ENCODE measurements at places on chromosomes 1 and 21.

DNA sequence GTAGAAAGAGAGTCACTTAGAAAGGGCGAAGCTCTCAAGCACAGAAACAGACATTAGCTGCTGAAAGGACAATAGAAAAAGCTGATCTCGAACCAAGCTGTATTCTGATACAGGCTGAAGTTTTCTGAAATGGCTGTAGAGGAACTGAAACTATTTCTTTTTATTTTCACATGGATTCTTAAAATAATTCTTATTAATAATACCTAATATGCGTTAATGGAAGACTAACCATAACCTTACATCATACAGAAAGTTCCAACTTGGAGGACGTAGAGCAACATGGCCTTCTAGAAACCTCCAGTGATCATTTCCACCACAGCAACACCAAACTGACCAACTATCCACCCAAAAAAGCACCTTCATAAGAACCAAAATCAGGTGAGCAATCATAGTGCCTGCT is 52.8 kb upstream of the ACADM start:
- DNase-seq = no peak

DNA sequence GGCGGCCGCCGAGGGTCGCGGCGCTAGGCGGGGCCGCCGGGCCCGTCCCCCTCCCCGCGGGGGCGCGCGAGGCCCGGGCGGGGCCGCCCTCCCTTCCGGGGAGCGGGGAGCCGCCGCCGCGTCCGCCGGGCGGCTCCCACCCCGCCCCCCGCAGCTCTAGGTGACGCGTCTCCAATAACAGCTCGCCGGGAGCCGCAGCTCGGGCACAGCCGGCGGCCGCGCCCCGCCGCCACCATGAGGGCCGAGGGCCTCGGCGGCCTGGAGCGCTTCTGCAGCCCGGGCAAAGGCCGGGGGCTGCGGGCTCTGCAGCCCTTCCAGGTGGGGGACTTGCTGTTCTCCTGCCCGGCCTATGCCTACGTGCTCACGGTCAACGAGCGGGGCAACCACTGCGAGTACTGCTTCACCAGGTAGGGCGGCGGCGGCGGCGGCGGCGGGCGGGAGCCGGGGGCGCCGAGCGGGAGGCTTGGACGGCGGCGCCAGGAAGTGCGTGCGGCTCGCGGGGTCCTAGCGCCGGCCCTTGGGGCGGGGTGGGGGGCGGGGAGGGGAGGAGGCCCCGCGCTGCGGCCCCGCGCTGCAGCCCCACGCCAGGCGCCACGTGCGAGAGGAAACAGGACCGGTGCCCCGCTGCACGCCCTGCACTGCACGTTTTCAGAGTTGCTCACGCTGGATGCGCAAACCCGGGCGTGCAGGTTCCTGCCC is at the start of gene SMYD2:
SMYD2 (plus strand) TSS at position 139 of the 699 bp plus-strand sequence; CDS start at position 235, 96 bp downstream.
- peak; percentile 88 for DNase-seq

DNA sequence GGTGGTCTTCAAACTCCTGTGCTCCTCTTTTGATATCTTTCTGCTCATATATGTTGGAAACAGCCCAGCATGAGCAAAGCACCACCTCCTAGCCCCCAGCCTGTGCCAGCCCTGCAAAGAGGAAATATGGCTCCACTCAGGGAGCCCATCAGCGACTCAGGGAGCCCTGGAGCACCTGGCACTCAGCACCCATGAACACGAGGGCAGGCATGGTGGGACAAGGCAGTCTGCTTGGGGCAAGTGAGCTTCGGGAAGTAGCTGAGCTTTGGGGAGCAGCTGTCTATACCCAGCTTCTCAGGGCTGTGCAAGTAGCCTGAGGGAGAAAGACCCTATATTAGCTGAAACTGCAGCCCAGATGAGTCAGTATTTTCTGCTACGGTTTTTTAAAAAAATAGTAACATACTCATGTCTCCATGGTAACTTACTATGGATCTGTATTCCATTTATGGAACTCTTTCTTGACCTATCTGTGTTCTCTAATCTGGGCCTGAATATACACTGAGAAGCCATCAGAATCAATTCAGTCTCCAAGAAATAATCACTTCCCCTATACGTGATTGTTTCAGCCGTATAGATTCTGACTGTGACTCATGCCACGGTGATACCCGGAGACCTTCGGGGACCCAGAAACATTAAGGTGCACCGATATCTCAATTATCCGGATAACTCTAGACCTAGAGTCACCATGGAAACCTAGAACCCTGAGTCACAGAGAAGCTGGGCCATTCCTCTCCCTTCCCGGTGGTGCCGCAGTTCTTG is 1.5 kb upstream of the ETS2 start:
- no peak for DNase-seq

DNA sequence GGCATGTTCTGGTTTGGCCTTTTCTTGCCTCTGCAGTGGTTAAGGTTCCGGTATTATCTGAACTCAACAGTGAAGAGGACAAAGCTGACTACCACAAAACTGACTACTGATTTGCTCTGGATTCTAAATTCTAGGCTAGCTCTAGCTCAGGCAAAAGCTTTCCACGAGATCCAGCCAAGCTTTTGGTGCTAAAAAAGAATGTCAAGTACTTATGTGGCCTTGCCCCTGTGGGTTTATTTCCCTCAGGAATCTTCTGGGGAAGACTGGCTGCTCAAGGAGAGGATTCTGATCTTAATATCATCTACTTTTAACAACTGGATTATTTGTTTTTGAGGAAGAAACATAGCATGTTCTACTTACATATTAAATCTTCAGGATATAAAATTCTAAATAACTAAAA is 26.1 kb upstream of the MTMR11 start:
- no peak for DNase-seq
